ENCODE measurements at places on chromosomes 7 and 10.

DNA sequence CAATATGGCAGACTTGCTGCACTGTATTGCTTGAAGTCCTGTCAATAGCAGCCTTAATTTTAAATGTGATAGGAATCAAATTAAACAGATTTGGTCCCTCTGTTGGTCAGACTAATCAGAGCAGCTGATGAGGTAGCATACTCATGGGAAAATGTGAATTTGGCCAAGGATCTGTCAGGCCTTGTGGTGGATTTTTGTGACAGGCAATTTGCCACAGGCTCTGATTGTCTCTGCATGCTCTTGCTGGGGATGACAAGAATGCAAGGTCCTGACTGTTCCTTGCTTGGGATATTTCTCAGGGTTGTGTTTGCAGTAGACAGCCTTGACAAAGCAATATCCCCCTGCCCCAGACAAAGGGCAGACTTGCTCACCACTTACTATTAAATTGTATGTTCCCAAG, 41.5 kb upstream of the GARS1 start:
- no peak for DNase-seq

DNA sequence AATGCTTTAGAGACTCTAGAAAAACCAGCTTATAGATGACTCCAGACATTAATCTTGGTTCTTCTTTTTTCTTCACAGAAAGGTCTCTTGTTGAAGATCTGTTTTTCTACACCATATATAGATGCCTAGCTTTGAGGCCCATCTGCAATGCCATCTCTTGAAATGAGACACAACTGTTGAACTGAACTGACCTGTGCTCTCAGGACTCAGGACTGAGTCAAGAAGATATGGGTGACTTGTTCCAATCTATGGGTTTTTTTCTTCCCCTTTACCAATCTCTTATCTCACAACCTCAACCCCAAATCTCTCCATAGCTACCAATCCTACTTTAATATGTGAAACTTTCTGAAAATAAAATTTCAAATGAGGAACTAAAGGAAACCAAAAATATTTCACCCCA, 194.7 kb downstream of the SNX13 start:
- no peak for DNase-seq

DNA sequence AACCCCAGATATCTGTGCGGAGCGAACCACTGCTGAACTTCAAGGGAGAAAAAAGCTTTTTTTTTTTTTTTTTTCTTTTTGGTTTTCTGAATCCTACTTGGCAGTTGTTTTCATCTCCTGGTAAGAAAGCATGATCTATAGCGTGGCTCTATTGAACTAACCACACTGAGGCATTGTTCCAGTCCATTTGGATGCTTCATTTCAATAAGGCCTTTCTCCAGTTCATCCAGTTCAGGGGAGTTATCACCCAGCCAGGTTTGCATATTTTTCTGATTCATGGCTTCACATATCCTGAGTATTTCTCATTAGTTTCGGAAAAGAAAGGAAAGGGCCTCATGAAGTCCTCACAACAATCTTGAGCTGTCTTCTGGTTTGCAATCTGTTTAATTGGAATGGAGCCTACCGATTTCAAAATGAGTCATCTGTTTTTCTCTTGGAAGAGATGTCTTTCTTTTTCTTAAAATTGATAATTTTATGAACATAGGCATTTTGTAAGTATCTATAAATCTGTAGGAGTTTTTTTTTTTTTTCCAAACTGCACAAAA, 93.1 kb upstream of the STEAP4 start:
- DNase-seq, result no peak

- DNase-seq, result no peak
These were observed 234.9 kb downstream of the SH2D4B start for GRCh38 chr10:80772596-80772995.

DNA sequence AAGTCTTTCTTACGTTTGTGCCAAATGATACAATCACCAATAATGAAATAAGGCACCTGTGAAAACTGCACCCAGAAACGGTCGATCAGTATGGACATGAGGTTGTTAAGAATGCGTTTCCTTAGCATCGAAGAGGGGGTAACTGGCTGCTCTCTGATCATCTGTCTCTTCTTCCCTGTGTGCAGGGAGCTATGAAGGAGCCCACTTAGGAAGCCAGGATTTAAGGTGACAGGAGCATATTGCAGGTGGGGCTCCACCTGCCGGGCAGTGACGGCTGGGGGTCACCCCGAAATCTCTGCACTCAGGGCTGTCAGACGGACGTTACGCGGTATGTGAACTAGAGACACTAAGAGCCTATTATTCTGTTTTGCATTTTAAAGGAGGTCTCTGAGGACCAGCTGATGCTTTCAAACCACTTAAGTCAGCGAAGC, 64.5 kb downstream of the CARD11 start:
- DNase-seq, result no peak

DNA sequence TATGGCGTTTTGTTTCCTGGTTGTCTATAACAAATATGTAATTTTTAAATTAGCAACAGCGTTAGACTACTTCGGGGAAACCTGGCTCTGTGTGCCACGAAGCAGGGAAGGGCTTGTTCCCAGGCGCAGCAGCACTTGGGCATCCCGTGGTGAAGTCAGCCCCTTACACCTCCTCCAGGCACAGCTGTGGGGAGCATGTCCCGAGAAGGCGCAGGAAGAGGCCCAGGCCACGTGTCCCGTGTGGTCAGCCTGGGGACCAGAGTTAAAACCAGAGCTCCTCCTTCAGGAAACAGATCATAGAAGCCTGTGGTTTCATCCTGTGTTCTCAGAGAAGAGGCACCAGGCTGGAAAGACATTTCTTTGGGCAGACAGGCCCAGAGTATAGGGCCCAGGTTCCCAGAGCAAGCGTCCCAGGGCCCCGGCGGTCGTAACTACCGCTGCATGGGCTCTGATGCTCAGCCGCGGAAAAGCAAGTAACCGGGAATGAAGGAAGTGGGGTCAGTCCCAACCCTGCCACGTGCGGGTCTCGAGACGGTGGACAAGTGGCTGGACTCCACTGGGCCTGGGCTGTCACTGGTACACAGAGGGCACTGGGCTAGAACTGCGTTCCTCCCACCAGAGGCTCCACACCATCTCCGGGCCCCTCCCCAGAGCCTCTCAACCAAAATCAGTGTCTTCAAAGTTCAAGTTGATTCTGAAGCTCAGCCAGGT, 7.1 kb downstream of the NUDT1 start:
- DNase-seq, result no peak

DNA sequence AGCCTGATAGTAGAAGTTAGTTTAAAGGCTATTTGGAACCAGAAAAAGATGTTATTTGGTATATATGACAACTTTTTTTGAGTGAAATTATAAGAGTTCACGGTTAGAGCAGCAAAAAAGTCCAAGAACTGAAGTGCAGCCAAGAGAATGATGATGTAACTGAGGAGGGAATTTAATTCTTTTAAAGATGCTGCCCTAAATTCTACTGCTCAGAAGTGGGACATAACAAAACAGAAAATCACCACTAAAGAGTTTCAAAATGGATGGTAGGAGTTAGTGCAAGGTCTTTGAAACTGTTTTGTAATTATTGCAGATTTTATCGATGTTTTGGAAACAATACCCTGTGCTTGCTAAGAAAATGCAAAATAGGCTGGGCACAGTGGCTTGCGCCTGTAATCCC, 6.5 kb downstream of the SAMD8 start:
- DNase-seq, result no peak

DNA sequence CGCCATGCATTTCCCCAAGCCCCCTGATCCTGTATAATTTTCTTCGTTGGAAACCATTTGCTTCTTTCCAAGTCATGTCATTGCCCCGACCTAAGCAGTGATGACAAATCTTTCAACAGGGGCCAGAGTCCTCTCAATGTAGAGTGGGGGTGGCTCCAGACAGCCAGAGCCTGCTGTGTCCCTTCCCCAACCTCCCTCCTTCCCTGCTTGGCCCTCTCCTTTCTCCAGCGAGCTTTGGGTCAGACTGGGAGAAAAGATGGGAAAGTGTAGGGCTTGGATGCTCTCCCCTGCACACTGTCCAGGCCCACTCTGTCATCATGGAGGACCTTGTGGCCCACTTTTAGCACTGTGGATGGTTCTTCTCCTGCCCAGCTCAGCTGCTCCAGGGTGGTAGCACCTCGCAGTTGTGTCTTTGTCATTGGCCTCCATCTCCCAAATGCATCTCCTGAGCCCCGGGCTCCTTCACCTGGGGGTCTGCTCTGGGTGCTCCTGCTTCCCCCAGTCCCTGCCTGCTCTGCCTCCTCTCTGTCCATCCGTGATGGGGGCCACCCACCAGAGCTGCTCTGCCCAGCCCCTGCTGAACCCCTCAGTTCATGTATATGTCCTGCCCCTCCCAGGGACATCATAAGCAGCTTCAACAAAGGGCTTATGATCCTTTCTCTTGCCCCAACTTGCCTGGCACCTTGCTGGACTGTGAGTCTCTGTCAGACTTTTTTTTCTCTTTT, 37.5 kb downstream of the BTBD16 start:
- no peak for DNase-seq

DNA sequence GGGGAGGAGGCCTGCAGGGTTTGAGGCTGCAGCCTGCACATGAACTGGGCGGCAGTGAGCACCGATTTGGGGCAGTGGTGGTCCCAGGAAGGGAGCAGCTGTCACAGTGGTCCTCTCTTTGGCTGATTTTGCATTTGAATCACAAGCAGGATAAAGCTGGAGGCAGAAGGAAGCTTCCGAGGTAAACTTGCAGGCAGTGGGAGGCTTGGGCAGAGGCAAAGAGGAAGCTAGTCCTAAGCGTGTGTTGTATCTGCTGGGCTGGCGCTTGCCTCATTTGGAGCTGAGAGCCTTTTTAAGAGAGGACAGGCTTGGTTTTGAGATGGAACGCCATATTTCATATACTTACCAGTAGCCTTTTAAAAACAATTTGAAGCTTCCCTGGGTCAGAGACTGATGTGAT, 177.2 kb upstream of the PODXL start:
- DNase-seq, result no peak

GRCh38 chr7:93051660-93052059, 66.1 kb downstream of the SAMD9 start:
- no peak for DNase-seq

DNA sequence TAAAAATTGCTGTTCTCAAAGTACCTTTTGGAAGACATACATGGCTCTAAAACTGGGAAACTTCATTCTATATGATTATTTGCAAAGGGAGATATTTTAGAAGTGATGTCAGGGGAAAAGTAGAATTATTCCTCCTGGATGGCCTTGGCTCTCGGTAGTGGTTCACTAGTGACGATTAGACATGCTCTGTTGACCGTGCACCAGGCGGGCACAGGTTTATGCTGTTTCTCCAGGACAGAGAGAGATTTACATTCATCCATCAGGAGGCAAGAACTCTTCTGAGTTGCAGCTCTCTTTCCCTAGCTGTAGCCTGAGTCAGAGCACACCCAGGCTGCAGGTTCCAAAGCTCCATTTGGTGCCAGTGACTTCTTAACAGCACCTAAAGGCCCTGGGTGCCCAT, 184.9 kb upstream of the WDR11 start:
- DNase-seq, result no peak

DNA sequence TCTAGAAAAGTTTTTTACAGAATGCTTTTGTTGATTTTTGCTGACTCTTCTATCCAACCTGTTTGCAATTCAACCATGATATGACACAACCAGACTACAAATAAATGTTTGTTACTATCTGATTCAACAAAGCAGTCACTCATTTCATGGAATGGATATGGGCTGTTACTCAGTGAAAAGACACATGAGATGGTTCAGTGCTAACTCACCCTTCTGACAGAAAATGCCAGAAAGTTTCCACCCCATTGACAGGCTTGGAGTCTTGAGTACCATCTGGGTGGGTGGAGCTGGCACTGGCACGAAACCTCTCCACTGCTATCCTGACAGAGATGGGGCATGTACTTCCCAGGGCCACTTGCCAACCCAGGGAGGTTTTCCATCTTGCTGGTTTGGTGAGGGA, 39.5 kb downstream of the RBM28 start:
- no peak for DNase-seq

- DNase-seq, result no peak
These were observed 62.4 kb upstream of the MKLN1 start for GRCh38 chr7:131265227-131265626.

- no peak for DNase-seq
These were observed 2.2 kb downstream of the GTF2IRD1 start for GRCh38 chr7:74455928-74456327.

- DNase-seq, result no peak
These were observed 26.6 kb downstream of the PSMC2 start for GRCh38 chr7:103373866-103374643.

GRCh38 chr10:107865691-107866090, 701.2 kb upstream of the SORCS1 start:
- no peak for DNase-seq

DNA sequence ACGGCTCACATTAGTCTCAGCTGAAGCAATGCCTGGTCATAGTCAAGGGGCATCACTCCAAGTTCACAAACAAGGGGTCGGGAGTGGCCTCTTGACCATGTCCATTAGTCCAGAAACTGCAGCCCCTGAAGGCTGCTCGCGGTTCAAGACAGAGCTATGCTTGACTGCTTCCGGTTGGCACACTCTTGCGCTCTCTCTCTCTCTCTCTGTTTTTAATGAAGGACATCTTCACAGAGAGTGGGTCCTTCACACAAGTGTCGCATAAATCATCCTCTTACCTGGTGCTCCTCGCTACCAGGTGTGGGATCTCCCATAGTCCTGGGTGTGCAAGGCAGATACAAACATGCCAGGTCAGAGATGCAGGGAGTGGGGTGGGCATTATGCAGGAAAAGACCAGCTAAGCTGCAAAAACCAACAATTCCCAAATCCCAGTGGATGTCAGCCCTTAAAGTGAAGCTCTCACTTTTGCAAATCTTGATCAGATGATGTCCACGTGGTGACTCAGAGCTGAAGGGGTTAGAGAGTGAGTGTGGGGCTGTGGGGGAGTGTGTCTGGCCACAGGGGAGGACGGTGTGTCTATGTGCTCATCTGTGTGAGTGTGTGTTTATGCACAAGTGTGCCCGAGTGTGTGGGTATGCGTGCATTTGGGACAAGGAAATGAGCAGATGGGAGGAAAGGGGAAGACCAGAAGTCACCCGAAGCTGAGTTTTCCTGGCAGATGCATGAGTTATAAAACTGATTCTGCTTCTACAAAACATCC, 83.7 kb upstream of the PPP2R2D start:
- DNase-seq, result no peak

GRCh38 chr7:34160261-34160752, 255.0 kb downstream of the BMPER start:
- no peak for DNase-seq

- no peak for DNase-seq
These were observed 93.7 kb upstream of the CAV2 start for GRCh38 chr7:116405810-116406209.

- DNase-seq, result no peak
These were observed 80.9 kb downstream of the PFKFB3 start for GRCh38 chr10:6283655-6284054.

DNA sequence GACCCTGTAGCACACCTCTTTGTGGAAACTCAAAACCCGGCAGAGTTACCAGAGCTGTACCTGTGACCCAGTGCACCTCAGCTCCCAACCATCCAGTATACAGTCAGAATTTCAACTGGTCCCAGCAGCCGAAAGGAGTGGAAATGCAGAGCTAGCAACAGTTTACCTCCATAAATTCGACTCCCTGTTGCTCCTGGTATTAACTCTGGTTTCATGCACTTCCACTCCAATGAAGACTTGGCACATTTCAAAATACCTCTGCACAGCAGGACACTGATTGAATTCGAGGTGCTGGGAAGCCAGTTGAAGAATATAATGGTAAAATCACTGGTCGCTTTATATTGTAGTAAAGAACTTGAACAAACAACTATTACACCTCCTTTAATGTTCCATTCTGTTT, 17.9 kb upstream of the TIAL1 start:
- no peak for DNase-seq

GRCh38 chr10:111139567-111139966, 62.7 kb downstream of the ADRA2A start:
- no peak for DNase-seq

- DNase-seq, result no peak
These were observed 12.6 kb downstream of the FAM200A start for GRCh38 chr7:99539213-99539811.

Measured in iPS DF 6.9 (cell line).